Motor neuron (in vitro differentiated cells): ENCODE measurements at places on chromosomes 1 and 21.

- peak; percentile 20 for ATAC-seq
Observed at GRCh38 chr1:30741239-30741894, 16.2 kb downstream of the LAPTM5 start.

DNA sequence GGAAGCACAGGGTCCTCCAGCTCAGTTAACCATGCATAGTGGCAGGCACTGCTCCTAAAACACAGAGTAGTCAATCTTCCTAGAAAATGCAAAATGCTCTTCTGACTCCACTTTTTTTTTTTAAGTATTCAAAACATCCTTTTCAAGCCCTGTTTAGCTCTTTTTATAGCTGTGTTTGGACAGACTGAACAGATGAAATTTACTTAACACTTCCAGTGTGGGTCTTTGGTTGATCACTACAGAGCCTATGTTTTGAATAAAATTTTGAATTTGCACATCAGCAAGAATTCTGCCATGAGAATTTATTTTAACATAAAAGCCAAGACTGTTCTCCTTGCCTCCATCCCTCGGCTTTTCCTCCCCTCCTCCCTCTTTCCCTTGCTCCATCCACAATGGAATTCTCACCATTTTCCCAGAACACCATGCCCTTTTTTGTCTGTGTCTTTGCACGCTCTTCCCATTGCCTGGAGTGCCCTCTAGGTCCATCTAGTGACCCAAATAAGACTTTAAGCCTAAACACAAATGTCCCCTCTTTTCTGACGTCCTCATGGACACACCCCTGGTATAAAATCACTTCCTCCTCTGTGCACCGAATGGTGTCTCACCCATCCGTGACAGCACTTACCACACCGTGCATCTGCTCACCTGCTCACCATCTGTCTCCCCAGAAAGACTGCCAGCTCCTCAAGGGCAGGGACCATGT is 24.0 kb upstream of the CPT2 start:
- ATAC-seq = no peak

GRCh38 chr1:20152599-20152930 is 13.4 kb downstream of the PLA2G2F start:
- no peak for ATAC-seq

- ATAC-seq = no peak
Observed at GRCh38 chr1:66528580-66528979, 5.4 kb upstream of the SGIP1 start.

- peak; percentile 51 for ATAC-seq
Observed at GRCh38 chr21:32371913-32372314, 20.9 kb downstream of the URB1 start.

- ATAC-seq = no peak
Observed at GRCh38 chr1:156009404-156009803, 11.3 kb downstream of the SSR2 start.

GRCh38 chr1:8016210-8016894 is 9.8 kb downstream of the ERRFI1 start:
- ATAC-seq = no peak

- ATAC-seq = no peak
Observed at GRCh38 chr1:31725134-31725533, 21.3 kb upstream of the COL16A1 start.

DNA sequence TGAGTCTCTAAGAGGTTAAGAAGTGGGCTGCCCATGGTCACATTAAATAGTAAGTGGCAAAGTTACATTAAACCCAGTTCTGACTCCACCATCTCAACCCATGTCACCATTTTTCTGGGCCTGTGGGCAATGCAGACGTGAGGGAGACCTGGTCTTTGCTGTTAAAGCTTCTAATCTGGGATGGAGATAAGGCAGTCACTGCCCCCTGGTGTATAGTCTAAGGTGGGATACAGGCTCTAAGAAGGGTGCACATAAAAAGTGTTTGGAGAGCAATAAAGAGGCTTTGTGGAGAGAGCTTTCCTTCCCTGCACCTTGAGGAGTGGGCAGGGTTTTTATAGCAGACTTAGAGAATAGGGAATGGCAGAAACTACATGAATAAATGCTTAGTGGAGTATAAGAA is 141.3 kb downstream of the ROR1 start:
- peak; percentile 84 for ATAC-seq

- ATAC-seq = no peak
Observed at GRCh38 chr1:8026976-8027747, 1.1 kb upstream of the ERRFI1 start.

GRCh38 chr1:99784143-99784542 is 17.7 kb upstream of the FRRS1 start:
- ATAC-seq = no peak

DNA sequence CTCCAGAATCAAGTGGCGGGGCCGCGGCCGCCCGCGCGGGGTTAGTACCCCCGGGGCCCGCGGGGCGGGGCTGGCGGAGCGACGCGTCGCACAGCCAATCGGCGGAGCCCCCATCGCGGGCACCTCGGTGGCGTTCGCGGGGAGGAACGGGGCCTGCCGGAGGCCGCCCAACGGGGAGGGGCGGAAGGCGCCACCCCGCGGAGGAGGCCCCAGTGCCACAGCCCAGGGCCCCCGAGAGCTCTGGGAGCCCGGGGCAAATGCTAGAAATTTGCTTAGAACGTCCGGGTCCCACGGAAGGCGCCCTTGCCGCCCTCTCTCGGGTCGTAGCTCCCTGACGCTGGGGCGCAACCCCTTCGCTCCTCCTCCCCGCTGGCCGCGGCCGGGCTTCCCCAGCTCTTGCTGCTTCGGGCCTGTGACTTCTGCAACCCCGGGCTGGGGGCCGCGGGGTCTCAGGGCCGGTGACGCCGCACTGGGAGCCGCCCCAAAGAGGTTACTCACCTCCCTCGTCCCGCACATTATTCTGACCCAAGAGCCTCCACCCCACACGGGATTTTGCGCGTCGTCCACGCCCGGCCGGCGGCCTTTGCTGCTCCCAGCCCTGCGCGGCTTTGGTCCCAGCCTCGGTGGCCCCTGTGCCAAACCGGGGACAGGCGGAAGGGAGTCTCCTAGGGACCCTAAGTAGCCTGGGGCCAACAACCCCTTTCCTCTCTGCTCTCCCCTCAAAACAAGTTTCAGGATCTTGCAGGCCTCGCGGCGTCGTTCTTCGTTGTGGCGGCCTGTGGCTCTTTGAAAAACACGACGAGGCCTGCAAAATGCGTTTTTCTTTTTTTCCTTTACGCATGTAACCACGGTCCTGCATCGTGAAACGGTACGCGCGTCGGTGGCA is at the start of gene RUNX3:
Gene RUNX3, minus strand, starts transcription at position 17 of the 886 bp plus-strand sequence. CDS start 408 bp downstream, outside the sequence.
- no peak for ATAC-seq

- ATAC-seq = no peak
Observed at GRCh38 chr1:208445758-208446203, 201.6 kb upstream of the PLXNA2 start.

GRCh38 chr1:78168306-78168705 is 122.5 kb downstream of the GIPC2 start:
- no peak for ATAC-seq

- ATAC-seq = no peak
Observed at GRCh38 chr1:54371942-54372275, 34.3 kb downstream of the SSBP3 start.

- ATAC-seq = no peak
Observed at GRCh38 chr1:219958875-219959417, 30.6 kb upstream of the SLC30A10 start.

GRCh38 chr1:172122381-172122780 is 281.1 kb downstream of the DNM3 start:
- no peak for ATAC-seq

- peak; percentile 91 for ATAC-seq
Observed at GRCh38 chr1:58546520-58547308, at the start of gene OMA1. OMA1 (minus strand) TSS chr1:58546726; CDS start chr1:58539294, 7,432 bp downstream.

DNA sequence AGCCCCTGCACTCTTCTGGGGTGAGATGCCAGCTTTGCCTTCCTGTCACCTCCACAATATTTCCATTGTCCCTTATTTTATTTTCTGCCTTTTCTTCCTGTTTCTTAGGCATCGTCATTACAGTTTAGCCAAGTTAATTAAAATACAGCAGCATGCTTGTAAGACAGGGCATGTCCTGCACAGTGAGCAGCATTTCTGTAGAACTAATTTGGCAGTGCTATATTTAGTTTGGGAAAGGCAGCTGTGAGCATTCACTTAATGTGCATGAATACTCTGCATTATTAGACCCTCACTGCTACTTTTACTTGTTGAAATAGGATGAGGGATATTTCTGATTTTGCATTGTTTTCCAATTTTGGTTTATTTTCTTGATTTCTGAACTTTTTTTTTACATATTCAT is 133.3 kb downstream of the KCNK2 start:
- no peak for ATAC-seq

DNA sequence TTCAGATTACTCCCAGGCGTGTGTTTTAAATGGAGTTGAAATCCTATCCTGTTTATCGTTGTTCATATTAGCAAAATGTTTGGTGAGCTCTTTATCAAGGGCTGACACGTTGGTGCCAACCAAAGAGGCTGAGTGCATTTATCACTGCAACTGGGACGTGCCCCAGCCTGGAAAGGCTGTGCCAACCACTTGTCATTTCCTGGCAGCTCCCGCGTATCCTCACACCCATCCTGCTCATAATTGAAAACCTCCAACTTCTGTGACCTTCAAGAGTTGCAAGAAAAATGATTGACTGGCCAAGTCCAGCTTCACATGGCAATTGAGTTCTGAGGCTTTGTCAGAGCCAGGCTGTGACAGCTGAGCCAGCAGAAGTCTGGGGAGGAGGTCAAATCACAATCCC is 43.7 kb upstream of the KCNA3 start:
- ATAC-seq = no peak

DNA sequence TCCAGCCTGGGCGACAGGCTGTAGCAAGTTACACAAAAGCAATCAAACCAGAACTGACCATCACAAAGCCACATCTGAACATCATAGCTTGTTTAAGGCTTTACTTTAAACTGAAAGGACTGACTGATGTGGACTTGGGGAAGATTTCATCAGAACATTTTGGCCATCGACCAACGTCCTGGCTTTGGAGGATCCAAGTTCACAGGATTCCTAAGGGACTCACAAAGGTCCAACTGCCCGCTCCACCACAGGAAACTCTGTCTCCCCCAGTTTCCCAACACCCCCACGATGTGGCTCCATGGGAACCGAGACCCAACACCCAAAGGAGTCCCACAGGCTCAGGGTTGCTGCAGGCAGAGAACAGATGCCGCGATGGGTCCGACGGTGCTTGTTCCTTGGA is 9.3 kb downstream of the SSU72 start:
- no peak for ATAC-seq

DNA sequence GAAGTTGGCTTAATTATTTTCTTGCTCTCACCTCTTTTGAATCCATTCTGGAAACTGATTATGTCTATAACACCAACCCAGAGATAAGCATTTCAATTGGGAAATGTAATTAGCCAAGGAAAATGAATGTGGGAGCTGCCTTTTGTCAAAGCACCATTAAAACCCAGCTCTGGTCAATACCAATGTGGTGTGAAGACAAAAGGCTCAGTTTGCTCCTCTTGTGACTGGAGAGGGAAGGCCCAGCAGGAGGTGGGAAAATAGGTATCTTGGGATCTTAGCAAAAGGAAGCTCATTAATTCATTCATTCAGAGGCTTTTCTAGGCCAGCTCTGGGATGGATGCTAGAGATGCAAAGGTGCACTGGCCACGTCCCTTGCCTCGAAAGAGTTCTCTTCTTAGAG is 75.0 kb upstream of the SELENON start:
- ATAC-seq = no peak

DNA sequence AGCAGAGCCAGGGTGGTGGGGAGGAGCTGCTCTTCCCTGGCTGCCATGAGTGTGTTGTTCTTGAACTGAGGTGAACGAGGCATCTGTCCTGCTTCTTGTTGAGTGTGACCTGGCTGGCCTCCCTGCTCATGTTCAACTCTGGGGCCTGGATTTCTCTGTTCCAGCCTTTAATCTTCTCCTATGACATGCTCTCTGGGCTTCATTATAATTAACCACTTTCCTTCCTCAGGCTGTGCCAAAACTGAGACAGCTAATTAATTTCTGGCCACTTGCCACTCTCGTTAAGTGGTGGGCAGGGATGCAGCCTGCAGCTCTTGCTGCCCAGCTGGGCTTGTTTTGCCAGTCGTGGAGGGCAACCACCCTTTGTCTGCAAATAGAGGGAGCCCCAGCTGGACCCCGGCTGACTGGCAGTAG is 23.3 kb downstream of the OPRD1 start:
- ATAC-seq = no peak

- ATAC-seq = no peak
Observed at GRCh38 chr1:109864930-109865612, 45.6 kb upstream of the CSF1 start.

DNA sequence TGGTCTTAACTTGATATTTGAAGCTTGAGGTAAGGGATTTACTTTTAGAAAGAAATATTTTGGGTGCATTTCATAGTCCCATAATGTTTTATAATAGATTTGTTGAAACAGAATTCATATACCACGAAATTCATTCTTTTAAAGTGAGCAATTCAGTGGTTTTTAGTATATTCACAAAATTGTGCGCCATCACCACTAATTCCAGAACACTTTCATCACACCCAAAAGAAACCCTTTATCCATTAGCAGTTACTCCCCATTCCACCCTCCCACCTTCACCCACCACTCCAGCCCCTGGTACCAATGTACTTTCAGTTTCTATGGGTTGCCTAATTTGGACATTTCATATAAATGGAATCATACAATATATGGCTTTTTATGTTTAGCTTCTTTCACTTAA is 38.9 kb upstream of the DMRTB1 start:
- no peak for ATAC-seq

GRCh38 chr1:34165422-34165921 is 442 bp upstream of the CSMD2 start:
- no peak for ATAC-seq

GRCh38 chr21:26560612-26561011 is 12.5 kb downstream of the CYYR1 start:
- ATAC-seq = no peak

- ATAC-seq = peak; percentile 89
Observed at GRCh38 chr1:53550201-53550741, 91.1 kb downstream of the DMRTB1 start.
